Smooth muscle cell of the brain vasculature (primary cell): ENCODE measurements at places on chromosomes 7 and 10.

GRCh38 chr10:48568131-48568530 is 36.7 kb downstream of the ARHGAP22 start:
- DNase-seq: no peak

GRCh38 chr10:16612115-16612980 is 90.7 kb upstream of the C1QL3 start:
- peak; percentile 12 for DNase-seq

GRCh38 chr10:10967029-10967428 is 50.6 kb upstream of the CELF2 start:
- no peak for DNase-seq

- no peak for DNase-seq
Observed at GRCh38 chr7:44971902-44972441, 6.8 kb downstream of the MYO1G start.

DNA sequence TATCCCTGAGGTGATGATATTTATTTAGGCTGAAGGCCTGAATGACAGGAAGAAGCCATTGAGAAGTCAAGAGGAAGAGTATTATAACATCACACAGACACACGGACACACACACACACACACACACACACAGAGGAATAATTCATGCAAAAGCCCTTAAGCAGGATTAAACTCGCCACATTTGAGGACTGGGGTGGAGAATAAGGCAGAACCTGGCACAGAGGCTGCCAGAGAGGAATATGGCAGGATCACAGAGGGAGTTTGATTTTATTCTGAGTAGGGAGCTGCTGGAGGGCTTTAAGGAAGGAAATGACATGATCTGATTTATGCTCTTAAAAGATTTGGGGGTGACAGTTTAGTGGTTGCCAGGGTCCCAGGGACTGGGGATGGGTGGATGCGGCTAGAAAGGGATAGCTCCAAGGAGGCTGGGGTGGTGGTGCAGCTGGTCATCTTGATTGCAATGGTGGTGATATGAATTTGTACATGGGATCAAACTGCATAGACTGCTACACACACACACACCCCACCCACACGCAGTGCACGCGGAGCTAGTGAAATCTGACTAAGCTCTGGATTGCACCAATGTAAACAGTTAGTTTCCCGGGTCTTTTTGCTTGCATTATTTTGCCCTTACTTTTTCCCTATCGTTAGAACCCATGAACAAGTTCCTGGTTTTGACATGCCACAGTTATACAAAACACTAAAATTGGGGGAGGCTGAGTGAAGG is 11.2 kb downstream of the SMURF1 start:
- DNase-seq: no peak

DNA sequence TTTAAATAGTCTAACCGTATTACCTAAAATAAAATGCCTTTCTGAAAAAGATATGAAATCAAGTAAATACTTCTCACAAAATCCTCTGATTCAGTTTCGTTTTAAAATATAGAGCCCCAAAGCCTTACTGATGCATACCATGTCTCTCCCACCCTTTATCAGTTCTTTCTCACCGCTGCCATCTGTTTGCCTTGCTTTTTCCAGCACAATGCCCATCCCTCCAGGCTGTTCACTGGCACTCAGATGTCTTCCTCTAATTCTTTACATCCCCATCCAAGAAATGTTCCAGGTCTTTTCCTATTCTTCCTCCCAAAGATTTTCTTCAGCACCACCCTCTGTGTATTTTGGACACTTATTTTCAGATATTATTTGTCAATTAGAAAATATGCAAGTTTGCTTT is 116.5 kb upstream of the LRRN3 start:
- no peak for DNase-seq

GRCh38 chr10:117165538-117166417 is 27.7 kb upstream of the VAX1 start:
- DNase-seq: no peak

DNA sequence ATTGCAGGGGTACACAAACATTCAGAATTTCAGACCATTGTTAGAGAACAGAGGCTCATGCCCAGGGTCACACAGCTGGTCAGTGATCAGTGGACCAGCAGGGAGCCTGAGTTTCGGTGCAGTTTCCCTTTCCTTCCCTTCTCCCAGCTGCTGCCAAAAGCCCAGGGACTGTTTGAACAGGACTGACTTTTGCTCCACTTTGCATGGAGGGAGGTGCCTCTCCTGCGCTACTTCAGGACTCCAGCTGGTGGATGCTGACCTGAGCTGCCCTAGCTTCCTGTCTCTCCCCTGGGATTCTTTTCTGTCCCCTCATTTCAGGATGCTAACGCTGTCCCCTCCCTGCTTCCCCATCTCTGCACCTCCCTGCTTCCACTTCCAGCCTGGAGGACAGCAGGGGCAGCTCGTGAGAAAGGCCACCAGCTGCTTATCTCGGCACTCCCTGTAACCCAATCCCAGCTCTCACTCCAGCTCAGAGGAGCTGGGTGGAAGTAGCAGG is 14.5 kb downstream of the SH2D4B start:
- DNase-seq: no peak

GRCh38 chr7:141355032-141355431 is 196.2 kb upstream of the AGK start:
- DNase-seq: no peak

GRCh38 chr7:2165610-2166594 is 66.8 kb downstream of the MAD1L1 start:
- DNase-seq: no peak

DNA sequence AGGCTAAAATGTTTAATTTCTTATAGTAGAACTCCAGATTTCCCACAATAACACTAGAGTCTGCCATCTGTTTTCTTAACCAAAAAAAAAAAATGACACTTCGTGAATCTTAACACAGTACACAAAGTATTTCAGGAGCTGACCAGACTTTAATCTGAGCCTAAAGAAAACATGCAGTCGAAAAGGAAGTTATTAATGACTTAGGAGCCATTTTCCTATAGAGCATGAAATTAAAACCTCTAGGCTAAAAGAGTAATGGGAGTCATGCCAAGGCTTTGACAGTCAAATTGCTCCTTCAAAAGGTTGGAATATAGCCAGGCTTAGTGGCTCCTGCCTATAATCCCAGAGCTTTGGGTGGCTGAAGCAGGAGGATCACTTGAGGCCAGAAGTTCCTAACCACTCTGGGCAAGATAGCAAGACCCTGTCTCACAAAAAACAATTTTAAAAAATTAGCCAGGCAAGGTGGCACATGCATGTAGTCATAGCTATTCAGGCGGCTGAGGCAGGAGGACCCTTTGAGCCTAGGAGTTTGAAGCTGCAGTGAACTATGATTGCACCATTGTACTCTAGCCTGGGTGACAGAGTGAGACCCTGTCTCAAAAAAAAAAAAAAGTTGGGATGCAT is 13.6 kb downstream of the MICU1 start:
- no peak for DNase-seq

GRCh38 chr10:2891770-2892124 is 175.6 kb upstream of the PFKP start:
- no peak for DNase-seq

DNA sequence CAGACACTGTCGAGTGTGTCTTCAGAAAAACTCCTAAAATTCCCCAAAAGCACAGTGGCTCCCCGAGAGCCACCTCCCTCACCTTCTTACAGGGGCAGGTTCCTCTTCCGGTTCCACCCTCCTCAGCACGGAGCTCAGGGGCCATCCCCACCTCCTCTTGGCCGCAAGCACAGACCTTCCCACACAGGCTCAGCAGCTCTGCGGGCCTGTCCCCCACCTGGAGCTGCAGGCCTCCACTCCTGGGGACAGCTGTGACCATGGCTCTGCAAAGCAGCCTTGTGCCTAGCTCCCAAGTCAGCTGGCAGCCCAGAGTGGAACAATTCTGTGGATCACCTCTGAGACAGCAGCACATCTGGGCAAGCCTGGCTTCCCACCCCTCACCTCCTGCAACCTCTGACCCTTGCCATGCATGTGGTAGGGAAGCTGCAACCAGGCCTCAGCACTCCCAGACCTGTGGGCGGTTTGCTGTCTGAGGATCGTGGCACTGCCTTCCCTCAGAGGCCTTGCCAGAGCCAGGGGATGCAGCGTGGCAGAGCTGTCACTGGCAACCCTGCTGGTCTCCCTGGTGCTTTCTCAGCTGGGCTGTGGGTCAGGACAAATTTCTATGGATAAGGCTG is 79.7 kb downstream of the ALOX5 start:
- DNase-seq: no peak

DNA sequence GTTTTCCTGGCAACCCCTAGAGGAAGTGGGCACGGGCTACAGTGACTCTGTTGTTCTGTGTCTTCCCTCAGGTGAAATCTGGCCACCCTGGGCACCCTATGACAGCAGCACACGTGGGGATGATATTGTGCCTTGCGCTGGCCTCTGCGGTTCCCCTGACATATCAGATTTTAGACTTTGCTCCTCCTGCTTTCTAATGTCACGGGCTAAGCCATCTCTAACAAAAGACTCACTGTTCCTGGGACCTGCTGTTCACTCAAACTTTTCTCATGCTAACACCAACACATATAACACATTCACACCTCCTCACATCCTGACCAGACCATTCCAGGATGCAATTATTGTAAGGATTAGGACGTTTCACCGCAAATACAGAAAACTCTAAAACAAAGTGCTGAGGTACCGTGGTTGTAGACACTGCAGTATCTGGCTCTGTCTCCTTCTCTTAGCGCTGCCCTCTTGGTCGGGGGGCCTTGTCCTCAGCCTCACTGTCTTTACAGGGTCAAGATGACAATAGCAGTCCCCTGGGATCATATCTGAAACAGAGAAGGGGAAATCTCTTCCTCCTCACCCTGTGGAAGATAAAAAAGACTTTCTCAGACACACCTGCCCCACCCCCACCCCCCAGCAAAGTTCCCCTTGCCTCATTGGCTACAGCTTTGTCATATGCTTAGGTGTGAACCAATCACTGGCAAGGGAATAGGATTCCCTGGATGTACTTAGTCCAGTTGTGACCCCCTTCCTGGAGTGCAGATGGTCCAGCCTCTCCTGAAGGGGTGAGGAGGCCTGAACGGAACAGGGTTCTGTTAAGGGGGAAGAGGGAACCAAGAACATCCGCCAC is 14.1 kb downstream of the CHN2 start:
- DNase-seq: no peak

GRCh38 chr10:110363572-110364411 is 59.1 kb upstream of the SMNDC1 start:
- no peak for DNase-seq

- DNase-seq: no peak
Observed at GRCh38 chr7:123323689-123324088, 123.9 kb upstream of the SLC13A1 start.

DNA sequence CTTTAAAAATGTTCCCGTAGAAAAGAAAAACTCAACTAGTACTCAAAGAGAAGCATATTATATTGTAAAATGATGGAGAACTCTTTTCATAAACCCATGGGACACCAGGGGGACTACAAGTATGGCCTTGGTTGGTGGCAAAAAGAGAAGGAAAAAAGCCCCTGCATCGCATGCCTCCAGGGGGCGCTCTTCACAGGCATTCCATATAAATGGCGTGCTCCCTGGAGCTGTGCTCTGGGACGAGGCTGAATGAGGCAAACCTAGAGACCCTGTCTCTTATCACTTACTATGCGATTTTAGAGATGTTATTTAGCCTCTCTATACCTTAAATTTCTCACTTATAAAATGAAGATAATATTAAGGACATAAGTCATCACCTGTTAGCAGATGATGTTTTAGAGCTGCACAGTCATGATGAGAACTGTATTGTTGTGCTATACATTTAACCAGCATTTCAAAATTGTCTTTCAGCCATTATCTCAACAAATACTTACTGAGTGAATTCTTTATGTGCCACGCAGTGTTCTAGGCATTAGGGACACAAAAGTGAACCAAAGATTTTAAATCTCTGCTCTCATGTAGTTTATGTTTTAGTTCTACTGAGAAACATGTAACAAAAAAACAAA is 105.8 kb downstream of the ARHGAP21 start:
- DNase-seq: peak; percentile 26

GRCh38 chr10:91711885-91712680 is 79.2 kb upstream of the PPP1R3C start:
- no peak for DNase-seq

GRCh38 chr10:71145352-71145945 is 66.9 kb upstream of the UNC5B start:
- no peak for DNase-seq

- no peak for DNase-seq
Observed at GRCh38 chr7:26397796-26398426, 106.2 kb downstream of the SNX10 start.

- no peak for DNase-seq
Observed at GRCh38 chr10:48254750-48255512, 19.6 kb downstream of the FRMPD2 start.
